ENCODE measurements at places on chromosomes 1 and 21.

- no peak for DNase-seq
These were observed 75.3 kb upstream of the LYST start for GRCh38 chr1:235941876-235942624.

GRCh38 chr1:65332821-65333220 is 23.5 kb downstream of the DNAJC6 start:
- no peak for DNase-seq

- no peak for DNase-seq
These were observed 141.6 kb upstream of the PALMD start for GRCh38 chr1:99504287-99504686.

DNA sequence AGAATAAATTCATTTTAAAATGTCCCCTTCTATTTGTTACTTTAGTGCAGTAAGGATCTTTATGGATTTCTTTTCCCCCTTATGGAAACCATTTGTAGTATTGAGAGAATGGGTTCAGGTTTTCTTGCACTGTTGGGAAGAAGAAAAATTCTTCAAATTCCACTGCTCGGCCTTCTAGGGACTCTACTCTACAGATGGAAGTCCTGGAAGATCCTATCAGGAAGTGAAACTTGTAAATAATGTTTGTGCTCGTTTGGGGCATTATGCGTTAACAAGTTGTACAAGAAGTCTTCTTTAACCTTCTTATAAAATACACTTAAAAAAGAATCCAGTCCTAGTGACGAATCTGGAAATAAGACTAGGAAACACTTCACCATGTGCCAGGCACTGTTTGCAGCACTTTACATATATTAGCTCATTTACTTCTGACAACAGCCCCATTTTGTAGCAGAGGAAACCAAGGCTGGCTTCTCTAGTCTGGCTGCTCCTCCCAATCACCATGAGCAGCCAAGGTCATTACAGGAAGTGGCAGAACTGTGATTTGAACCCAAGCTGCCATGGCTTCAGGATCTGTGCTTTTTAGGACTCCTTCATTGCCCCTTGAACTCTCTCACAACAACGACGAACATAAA is 11.8 kb downstream of the LRRC8D start:
- no peak for DNase-seq

GRCh38 chr1:3922851-3923250 is 22.8 kb upstream of the C1orf174 start:
- DNase-seq: no peak

- DNase-seq: no peak
These were observed 272.9 kb downstream of the NEGR1 start for GRCh38 chr1:72009173-72010093.

- no peak for DNase-seq
These were observed 2.2 kb upstream of the NEK2 start for GRCh38 chr1:211677659-211678058.

GRCh38 chr1:206687915-206688442 is 3.3 kb downstream of the MAPKAPK2 start:
- no peak for DNase-seq

GRCh38 chr1:20086800-20087199 is 16.8 kb downstream of the PLA2G5 start:
- no peak for DNase-seq

DNA sequence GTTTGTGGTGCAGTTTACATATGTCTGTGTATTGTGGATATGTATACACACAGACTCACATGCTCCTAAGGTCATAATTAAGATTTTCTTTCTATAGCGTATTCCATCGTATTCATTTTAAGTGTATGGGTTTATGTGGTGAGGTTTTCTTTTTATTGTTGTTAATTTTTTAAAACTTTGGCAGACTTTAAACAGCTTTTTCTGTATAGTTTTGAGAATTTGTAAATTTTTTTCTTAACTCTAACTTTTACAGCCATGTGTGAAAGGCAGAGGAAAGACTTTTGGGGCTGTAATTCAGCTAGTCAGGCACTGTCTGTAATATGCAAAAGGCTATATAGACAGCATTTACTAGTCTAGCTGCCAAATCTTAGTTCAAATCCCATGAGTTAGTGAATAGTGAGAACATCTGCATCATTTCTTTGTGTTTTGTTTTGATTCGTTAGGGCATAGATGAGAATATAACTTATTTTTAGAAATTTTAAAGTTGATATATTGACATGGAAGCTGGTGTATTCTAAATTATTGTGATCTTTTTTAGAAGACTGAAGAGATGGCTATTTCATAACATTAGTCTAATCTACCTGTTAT is 2.3 kb downstream of the MAGI3 start:
- DNase-seq: no peak

DNA sequence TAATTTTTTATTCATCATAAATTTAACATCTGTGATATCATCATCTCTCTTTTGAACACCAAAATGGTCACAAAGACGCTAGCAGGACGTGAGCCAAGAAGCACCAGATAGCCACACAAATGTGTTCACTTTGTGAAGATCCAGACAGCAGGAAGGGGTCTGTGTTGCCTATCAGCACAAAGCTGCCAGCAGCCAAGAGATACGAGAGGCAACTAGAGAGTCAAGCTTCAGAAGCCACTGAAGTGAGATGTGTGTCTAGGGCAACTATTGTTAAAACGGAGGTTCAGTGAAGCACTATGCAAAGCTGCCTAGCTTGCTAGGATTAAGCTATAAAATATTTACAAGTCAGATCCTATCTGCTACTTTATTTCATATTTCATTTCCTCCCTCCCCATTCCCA is 45.3 kb downstream of the NDC1 start:
- no peak for DNase-seq

GRCh38 chr1:112522621-112523020 is 13.9 kb downstream of the WNT2B start:
- no peak for DNase-seq

DNA sequence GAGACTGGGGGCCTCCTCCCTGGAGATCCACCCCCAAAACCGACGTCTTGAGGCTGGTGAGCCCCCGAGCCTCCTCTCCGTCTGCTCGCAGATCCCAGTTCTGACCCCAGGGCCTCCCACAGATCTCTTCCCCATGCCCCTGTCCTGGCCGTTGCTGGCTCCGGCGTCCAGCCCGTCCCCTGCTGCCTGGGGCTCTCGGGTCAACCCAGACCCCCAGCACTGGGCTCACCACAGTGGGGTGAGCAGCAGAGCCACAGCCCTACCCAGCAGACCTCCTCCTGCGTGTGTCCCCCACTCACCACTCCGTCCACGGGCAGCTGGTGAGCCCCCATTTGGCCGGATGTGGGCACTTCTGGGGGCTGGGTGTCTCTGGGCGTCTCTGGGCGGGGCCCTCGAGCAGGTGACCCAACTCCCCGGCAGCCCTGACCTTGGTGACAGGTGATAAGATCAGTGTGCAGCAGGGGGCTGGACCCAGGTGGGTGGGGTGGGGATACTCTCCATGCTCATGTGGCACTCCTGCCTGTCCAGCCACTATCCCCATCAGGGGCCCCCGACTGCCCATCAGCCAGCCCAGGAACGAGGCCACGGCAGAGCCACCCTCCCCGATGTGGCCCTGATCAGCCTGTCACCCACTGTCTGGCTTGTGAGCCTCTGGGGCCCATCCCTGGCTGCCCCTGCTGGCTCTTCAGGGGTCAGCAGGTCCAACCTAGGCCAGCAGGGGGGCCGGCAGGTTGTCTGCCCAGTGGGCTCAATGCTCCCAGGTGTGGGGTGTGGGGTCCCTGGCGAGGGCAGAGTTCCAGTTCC is 709 bp downstream of the TNFRSF14 start:
- no peak for DNase-seq

- DNase-seq: no peak
These were observed 7.0 kb upstream of the ID3 start for GRCh38 chr1:23566304-23566703.

- no peak for DNase-seq
These were observed 2.8 kb upstream of the H6PD start for GRCh38 chr1:9231648-9232332.

DNA sequence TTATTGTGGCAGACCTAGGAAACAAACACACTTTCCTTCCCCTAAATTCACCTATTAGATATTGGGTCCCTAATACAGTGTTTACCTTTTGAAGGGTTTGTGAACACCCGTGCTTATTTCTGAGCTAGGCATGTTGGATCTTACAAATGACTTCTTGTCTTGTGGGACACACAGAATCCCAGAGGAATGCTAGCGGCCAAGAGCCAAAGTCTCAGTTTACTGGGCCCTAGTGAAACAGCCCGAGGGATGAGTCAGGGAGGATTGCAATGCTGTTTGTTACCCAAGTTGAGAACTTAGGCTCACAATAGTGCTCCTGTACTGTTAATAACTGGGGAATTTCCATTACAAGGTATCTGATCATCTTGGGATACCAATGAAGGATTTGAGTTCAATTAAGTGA is 100.1 kb upstream of the AKT3 start:
- DNase-seq: no peak

GRCh38 chr21:41251961-41252642 is 64.5 kb upstream of the FAM3B start:
- DNase-seq: no peak

DNA sequence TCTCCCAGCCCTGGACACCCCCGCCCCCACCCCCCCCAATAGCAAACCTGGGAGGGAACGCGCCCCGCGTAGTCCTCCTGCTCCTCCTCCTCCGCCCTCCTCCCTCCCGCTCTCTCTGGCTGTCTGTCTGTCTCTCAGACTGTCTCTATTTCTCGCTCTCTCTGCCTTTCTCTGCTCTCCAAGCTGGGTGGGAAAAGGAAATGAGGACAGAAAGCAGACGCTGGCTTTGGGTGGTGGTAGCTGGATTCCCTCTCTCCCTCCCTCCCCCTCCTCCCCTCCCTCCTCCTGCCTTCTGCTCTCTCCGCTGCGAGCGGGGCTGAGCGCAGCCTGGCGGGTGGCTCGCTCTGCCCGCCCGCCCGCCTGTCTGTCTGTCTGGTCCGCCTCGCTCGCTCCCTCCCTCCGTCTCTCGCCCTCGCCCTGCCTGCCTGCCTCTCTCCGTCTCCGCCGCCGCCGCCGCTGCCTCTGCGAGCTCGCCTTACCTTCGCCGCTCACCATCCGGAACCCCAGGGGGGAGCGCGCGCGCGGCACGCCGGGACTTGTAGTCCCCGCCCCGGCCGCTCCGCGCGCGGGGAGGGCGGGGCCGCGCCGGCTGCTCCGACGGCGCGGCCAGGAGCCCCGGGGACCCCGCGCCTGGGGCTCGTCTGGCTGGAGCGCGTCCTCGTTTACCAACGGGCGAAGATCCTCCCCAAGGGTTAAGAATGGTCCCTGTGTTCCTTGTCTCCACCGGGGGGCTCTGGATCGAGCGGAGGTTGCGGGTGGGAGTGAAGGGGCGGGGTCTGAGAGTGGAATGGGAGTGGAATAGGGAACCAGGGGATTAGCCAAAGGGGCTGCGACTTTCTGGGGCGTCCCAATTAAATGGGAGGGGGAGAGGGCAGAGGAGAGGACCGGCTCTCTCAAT is at the start of gene AHDC1:
Gene AHDC1 (minus strand): TSS at position 464 of the 898 bp plus-strand sequence. CDS start 52,029 bp downstream, outside the sequence.
- no peak for DNase-seq

DNA sequence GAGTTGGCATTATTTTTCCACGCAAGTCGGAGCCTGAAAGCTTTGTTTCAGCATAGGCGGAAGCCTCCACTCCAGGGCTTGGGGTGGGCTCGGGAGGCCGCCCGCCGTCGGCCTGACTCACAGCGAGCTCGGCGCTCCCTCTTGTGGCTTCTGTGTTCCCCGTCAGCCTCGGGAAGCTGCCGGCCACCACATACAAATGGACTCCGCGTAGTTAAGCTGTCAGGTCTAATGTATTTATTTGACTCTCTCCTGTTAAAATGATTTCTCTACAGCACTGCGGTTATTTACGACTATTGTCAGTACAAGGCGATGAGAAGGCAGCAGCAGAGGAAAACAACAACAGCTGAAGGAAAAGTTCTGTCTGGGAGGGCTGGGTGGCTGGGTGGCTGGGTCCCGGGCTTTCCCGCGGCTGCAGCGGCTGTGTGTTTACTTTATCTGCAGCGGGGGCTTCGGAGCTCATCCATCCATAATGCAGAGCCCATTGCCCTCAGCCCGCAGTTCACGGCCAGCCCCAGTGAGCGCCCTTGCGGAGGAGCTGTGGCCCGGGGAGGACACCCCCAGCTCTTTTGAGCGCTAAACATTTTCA is 375.7 kb upstream of the CAMK1G start:
- no peak for DNase-seq

Data from NCI-H1436 treated with DMSO at 0.1 percent for 48 hours (cell line).